ENCODE measurements at places on chromosomes 4 and X. TPM values are rescaled to one million over a fixed set of nuclear protein-coding genes. Genes with fewer than 3 reads are reported as not detected.

Gene CENPVL2
- not detected for total RNA-seq

Gene ERAS
- total RNA-seq = not detected

Gene MAGEA11
- total RNA-seq = 0.09 TPM

Gene VCX
- total RNA-seq = not detected
